ENCODE measurements at places on chromosomes 2 and 18. TPM values are rescaled to one million over a fixed set of nuclear protein-coding genes. Genes with fewer than 3 reads are reported as not detected.

MYO3B gene
- not detected for total RNA-seq

DNA sequence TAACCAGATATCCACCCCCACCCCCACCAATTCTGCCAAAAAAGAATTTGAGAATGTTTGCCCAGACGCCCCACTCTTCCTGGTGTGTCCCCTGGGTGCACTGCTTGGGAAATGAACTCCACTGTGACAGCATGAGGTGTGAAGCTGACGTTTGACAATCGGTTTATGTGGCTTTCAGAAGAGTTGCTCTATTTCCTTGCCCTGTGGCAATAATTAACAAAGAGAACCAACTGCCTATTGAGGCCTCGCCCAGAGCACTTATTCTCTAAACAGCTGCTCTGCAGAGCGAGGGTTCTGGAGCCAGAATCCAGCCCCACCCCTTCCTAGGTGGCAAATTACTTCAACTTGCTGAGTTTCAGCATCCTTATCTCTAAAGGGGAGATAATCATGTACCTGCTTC, 115.8 kb upstream of the SIX3 start:
- no peak for DNase-seq

GRCh38 chr18:37184209-37184868, 355.4 kb downstream of the KIAA1328 start:
- no peak for DNase-seq

DNA sequence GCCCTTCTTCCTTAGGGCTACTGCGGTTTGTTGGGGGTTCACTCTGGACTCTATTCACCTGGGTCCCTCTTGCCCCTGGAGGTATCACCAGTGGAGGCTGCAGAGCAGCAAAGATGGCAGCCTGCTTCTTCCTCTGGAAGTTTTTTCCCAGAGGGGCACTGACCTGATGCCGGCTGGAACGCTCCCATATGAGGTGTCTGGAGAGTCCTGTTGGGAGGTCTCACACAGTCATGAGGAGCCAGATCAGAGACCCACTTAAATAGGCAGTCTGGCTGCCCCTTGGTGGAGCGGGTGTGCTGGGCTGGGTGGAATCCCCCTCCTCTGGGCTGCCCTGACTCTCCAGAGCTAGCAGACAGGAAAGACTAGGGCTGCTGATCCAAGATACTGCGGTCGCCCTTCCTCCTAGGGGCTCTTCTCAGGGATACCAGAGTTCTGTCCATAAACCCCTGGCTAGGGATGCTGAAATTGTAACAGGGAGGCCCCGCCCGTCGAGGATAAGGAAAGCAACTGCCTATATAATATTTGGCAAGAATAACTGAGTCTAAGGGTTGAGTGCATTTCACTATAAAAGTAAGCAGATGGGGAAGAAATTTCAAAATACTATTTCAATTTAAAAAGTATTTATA, 140.7 kb downstream of the NOL4 start:
- DNase-seq = no peak

DNA sequence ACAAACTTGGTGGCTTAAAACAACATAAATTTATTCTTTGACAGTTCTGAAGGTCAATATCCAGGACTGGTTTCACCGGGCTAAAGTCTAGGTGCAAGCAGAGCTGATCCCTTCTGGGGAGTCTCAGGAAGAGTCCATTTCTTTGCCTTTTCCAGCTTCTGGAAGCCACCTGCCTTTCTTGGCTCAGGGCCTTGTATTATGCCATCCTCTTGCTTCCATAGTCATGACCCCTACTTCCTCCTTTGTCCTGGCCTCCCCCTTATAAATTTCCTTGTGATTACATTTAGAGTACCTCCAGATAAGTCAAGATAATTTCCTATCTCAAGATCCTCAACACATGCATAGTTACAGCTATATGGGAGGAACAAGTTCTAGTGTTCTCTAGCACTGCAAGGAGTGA, 1089.5 kb downstream of the LRP1B start:
- DNase-seq = peak; percentile 36

GRCh38 chr2:191839918-191840804, 6.7 kb downstream of the CAVIN2 start:
- DNase-seq = no peak

- no peak for DNase-seq
Observed at GRCh38 chr2:133143645-133144044, 424.6 kb downstream of the NCKAP5 start.

- DNase-seq = no peak
Observed at GRCh38 chr2:6783238-6783614, 82.5 kb downstream of the CMPK2 start.

GRCh38 chr2:180893752-180894151, 86.7 kb upstream of the UBE2E3 start:
- no peak for DNase-seq

Measured in IMR-90 (cell line).